Activated T-helper 1 cell treated with Interleukin-2 at 50 U/mL for 16 hours (primary cell): ENCODE measurements at places on chromosomes 3 and 15.

DNA sequence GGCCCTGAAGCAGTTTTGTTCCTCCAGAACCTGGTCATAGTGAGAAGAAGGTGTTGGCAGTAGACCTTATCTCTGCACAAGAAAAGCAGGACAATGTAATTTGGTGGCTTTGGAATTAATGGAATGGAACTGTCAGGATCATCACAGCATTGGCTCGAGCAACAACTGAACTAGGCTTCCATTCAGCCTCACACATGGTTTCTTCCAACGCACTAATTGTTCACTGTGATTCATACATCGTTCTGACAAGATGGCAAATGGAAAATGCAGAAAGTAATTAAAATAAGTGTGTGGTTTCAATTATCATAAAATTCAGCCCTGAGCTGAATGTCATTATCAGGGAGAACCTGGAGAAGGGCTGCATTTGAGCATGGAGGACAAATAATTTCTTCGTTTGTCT is 80.6 kb downstream of the MFSD1 start:
- no peak for DNase-seq

DNA sequence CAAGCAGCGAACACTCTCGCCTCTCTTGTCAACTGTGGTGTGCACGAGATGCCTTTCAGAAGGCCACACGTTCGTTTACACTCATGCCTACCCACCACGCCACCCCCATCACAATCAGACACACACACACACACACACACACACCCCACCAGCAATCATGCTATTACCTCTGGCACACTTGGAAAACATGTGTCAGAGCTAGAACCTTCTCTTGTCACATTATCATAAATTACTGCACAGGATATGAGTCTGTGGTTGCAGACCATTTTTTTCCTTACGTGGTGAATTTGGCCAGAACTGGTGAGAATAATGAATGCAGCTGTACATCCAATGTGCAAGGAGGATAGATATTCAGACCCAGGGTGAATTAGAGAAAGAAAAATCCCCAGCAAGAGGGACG is 52.4 kb downstream of the TRIM69 start:
- DNase-seq, result no peak

GRCh38 chr15:71743861-71744382 is 66.4 kb upstream of the NR2E3 start:
- peak; percentile 23 for DNase-seq

- no peak for DNase-seq
These were observed 16.0 kb upstream of the SRP14 start for GRCh38 chr15:40054855-40055575.

DNA sequence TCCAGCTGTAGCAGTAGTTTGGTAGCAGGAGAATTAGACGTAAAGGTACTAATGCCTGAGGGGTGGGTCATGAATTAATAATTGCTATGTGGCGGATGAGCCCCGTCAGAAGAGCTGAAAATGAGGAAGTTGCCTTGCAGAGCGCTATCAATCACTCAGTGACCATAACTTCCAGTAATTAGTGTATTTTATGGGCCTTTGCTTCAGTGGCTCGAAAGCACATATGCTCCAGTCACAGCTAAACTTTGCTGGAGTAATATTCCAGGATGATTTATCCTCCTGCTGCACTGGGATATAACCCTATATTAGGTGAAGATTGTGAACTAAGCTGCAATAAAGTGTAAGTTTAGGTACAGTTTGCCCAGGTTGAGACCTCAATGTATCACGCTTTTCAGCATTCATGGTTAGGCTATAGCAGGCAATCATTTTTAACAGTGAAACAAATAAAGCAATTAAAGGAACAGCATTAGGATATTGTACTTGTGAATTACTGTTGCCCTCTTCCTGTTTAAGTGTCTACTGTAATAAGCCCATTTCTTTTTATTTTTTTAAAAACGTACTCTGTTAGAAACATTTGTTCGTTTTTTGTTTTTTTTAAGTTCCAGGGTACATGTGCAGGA is 104.6 kb upstream of the SKOR1 start:
- DNase-seq, result no peak

DNA sequence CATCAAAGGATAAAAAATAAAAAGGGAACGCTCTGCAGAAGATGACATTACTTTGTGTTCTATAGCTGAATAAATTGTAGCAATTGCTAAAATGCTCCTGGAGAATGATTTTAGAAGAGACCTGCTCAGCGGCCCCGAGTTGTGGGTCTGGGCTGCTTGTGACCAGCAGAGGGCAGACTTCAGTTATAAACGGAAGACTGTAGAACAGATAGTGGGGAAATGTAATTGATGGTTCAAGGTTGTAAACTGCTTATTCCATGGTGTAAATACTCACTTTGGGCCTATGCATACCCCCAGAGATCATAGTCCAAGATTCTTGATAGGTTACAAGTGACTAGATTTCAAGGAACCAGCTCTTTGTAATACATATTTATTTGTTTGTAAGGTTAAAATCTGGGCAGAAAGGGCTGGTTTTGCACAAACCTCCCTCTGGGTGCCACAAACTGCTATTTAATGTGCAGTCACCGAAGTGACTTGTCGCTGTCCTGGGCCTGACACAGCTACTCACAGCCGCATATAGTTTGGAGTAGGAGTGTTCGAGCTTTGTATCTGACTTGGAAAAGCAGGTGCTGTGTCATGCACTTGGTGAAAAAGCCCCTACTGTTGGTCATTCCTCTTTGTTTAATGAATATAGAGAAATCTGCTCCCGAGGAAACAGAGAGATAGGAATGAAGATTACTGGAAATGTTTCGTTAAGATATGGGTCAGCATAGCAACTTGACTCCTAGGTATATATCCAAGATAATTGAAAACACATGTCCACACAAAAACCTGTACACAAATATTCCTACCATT is 34.7 kb upstream of the NDUFB4 start:
- DNase-seq, result peak; percentile 44

GRCh38 chr3:105539897-105540296 is 173.2 kb downstream of the ALCAM start:
- no peak for DNase-seq

DNA sequence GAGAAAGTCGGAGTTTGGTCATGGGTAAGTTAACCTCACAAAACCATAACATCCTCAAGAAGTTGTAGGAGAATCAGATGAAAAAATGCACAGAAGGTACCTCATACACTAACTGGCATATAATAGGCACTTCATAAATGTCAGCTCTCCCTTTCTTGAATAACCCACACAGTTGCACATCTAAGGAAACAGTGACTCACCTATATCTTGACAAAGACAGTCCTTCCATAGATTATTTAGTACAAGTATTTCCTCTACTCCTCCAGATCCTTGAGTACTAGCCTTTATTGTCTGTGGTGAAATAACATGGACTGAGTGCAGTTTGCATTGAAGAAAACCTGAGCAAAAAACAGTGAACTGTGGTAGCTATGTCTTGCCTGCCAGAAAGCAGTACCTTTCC is 46.6 kb downstream of the MAGI1 start:
- no peak for DNase-seq

GRCh38 chr15:92580521-92580920 is 75.1 kb downstream of the FAM174B start:
- DNase-seq, result no peak

DNA sequence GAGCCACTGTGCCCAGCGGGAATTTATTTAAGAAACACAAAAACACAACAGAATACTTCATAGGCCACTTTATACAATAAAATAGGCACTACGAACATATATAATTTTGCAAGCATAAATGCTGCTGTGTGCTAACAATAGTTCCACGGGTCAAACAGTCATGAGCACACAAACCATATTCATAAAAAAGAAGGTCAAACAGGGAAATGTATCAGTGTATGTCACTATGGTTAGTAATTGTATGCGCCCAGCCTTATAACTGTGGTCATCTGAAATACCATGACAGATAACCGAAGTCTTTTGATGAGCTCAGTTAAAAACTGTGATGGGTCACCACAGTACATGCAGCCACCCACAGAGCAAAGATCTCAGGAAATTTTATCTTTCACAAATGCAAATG is 38.1 kb upstream of the NR2C2 start:
- DNase-seq, result no peak

DNA sequence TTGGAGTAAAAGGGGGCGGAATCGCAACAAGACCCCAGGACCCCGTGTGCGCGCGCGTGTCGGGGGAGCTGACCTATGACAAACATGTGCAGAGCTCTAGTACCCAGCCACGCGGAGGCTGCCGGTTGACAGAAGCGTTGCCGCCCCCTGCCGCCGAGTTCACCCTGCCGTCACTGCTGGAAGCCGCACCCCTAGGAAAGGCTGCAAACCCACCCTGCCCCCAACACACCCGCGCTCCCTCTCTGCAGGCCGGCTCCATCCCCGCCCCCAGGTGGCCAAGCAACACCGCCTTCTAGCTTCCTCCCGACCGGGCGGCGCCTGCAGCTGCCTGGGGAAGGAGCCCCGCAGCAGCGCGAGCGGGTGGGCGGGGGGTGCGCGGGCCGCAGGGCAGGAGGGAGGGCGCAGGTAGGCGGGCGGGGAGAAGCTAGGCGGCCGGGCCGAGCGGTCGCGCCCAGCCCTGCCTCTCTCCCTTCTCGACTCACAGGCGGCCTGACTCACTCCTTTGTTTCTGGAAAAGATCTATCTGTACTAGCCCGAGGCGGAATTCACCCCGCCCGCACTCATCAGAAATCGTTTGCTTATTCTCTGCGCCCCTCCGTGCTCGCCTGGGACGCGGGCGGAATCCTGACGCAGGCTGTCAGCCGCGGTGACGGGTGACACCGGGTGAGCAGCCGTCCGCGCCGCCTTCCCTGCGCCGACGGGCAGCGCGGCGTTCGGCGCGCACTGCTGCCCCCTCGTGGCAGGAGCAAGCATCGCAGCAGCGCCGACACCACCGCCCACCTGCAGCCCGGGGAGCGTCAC is 160.8 kb downstream of the GAP43 start:
- DNase-seq, result peak; percentile 79

DNA sequence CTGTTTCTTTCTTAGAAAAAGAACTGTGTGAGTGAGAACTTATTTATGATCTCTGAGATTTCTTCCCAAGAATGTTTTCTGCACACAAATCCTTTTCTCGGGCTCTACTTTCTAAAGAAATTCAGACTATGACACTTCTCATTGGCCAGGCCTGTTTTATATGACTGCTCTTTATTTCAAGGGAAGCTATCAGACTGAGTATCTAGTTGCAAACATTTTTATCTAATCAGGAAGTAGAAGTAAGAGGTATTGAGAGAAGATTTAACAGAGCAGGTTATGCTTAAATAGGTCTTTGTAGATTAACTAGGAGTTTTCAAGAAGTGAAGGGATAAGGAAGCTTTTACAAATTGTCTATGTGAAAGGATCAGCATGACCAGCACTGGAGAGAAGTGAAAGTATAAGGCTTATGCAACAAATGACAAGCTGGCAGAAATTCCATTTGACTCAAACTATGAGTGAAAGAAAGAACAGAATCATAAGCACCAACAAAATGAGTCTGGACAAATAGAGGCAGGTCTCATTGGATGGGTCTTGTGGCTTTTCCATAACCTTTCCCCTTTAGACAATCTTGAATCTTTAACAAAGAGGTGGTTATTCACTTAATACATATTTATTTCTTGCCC is 71.9 kb upstream of the CHL1 start:
- no peak for DNase-seq

GRCh38 chr3:172034786-172035685 is 4.3 kb upstream of the FNDC3B start:
- DNase-seq, result no peak

DNA sequence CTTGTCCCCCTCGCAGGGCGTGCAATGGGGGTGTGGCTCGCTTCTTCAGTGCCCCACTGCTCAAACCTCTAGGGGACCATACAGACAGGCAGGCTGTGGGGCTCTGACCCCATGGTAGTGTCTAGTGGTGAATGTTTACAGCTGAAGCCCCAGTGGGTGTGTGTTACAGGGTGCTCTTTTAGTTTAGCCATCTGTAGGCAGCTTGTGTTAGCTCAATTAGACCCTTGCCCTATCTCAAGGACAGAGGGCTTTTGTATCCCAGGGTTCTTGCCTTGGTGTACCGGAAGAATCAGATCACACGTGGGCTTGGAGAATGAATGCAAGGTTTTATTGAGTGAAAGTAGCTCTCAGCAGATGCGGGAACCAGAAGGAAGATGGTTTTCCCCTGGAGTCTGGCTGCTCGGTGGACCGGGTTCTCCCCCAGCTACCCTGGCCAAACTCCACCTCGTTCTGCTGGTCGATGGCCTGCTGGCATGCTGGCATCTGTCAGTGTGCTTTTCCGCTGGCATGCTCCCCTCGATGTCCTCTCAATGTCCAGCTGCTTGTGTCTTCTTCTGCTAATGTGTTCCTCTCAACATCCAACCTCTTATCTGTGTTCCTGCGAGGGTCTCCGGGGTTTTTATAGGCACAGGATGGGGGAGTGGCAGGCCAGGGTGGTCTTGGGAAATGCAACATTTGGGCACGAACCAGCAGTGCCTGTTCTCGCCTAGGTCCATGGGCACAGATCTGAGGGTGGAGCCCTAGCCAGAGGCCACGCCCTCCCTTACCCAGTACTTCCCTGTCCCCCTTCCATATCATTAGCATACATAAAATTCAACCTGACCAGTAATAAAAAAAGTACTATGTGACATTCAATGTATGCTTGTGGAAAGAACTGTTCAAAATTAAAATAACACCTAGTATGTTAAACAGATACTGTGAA is 6.6 kb downstream of the SPCS1 start:
- DNase-seq, result no peak

DNA sequence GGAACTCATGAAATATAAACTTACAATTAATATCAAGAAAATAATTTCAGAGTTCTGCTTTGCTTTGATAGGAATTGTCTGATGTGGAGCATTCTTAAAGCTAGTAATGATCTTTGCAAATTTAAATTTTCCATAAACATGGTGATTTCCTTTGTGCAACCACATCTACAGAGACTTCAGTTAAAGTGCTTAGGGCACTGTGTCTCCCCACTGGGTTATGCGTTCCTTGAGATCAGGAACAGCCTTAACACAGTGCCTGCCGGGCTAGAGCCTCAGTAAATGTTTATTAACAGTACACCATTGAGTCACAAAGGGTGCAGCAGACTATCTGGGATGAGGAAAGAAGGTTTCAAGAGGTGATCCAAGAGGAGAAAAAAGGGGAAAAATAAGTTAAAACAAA is 108.1 kb upstream of the CCNL1 start:
- no peak for DNase-seq

DNA sequence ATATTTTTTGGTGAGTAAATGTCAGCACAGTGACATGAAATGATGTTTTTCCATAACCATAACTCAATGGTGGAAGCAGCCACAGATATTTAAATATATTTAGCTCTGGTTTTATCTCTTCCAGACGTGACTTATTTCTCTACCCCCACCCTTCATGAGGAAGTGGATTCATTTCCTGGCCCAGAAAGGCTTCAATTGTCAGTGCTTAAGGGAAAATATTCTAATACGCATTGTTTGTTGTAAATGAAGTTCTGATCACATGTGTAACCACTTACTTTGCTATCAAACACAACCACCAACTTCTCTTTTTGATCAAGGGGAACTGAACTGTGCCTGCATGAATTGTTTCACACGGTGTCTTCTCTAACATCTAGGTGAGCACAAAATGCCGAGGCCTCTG is 14.0 kb downstream of the CLDN16 start:
- no peak for DNase-seq
